ENCODE measurements at places on chromosomes 6 and 20. TPM values are rescaled to one million over a fixed set of nuclear protein-coding genes. Genes with fewer than 3 reads are reported as not detected.

GRCh38 chr6:150263765-150264404, 104.9 kb upstream of the IYD start:
- no peaks in the 10 kb centered on the region for H3K27me3 ChIP-seq
- peaks cover 6% of the 10 kb centered on the region for H3K4me1 ChIP-seq
- H3K36me3 ChIP-seq = no peaks in the 10 kb centered on the region
- DNase-seq = no peak

GRCh38 chr6:74259981-74260380, 564.0 kb downstream of the CD109 start:
- DNase-seq = peak; percentile 65
- no peaks in the 10 kb centered on the region for H3K36me3 ChIP-seq
- H3K27me3 ChIP-seq = no peaks in the 10 kb centered on the region
- H3K4me1 ChIP-seq = no peaks in the 10 kb centered on the region
- no peak overlapping the region for H3K27ac ChIP-seq

GRCh38 chr6:129141499-129141898, 258.6 kb downstream of the LAMA2 start:
- H3K4me1 ChIP-seq = no peaks in the 10 kb centered on the region
- no peak overlapping the region for H3K4me3 ChIP-seq
- no peaks in the 10 kb centered on the region for H3K27me3 ChIP-seq
- no peaks in the 10 kb centered on the region for H3K36me3 ChIP-seq

GRCh38 chr6:85396159-85396808, 53.6 kb upstream of the NT5E start:
- no peak overlapping the region for H3K4me3 ChIP-seq
- H3K27me3 ChIP-seq = no peaks in the 10 kb centered on the region
- DNase-seq = no peak

- no peaks in the 10 kb centered on the region for H3K27me3 ChIP-seq
- no peaks in the 10 kb centered on the region for H3K36me3 ChIP-seq
- H3K27ac ChIP-seq = peak overlapping the region; percentile 51
- no peak for DNase-seq
- H3K4me3 ChIP-seq = no peak overlapping the region
Observed at GRCh38 chr20:62622877-62623487, 19.3 kb upstream of the SLCO4A1 start.

- H3K4me1 ChIP-seq = peaks cover 2% of the 10 kb centered on the region
- H3K4me3 ChIP-seq = peak overlapping the region; percentile 80
- H3K36me3 ChIP-seq = no peaks in the 10 kb centered on the region
- H3K27me3 ChIP-seq = no peaks in the 10 kb centered on the region
- no peak overlapping the region for H3K27ac ChIP-seq
- DNase-seq = no peak
Observed at GRCh38 chr6:72619883-72620696, 1.8 kb upstream of the KCNQ5 start.

DNA sequence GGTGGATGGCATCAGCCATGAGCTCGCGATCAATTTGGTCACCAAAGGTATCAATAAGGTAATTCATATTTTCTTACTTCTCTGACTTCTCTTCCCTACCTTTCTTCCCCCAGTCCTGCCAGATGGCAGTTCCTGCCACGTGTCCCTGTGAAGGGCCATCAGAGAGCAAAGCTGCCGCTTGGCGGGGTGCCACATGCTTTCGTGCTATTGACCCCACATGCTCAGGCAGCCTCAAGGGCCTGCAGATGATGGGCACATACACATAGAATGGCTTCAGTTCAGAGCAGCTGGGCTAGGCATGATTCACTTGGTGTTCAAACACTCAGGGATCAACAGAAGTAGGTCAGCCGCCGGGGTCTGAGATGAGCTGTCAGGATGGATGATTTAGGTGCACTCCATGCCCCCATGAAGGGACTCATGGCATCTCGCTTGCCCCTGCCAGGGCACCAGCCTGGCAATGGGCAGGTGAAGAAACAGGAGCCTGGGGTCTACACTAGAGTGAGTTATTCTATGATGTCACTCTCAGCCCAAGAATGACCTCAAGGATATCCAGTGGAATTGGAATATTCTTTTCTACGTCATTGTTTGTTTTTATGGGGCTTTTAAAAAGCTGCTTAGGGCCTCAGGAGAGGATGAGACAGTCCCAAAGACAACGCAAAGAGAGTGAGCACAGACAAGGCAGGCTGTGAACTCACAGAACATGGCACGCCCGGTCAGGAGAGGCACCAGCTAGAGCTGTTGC, 25.5 kb downstream of the BANF2 start:
- H3K27ac ChIP-seq = no peak overlapping the region
- no peaks in the 10 kb centered on the region for H3K36me3 ChIP-seq
- no peak for DNase-seq
- no peak overlapping the region for H3K4me3 ChIP-seq
- no peaks in the 10 kb centered on the region for H3K4me1 ChIP-seq
- H3K27me3 ChIP-seq = no peaks in the 10 kb centered on the region

- H3K36me3 ChIP-seq = no peaks in the 10 kb centered on the region
- no peak for DNase-seq
- H3K27me3 ChIP-seq = peaks cover 54% of the 10 kb centered on the region
- no peak within 1 kb of the TSS for H3K4me3 ChIP-seq
- H3K4me1 ChIP-seq = no peaks in the 10 kb centered on the region
Observed at GRCh38 chr6:391559-392440, at the start of gene IRF4. IRF4 (plus strand) TSS chr6:391752; CDS start chr6:393153, 1,401 bp downstream.

GRCh38 chr6:168208854-168209253, 110.7 kb downstream of the DACT2 start:
- no peak for DNase-seq
- no peak overlapping the region for H3K27ac ChIP-seq
- no peaks in the 10 kb centered on the region for H3K36me3 ChIP-seq
- no peak overlapping the region for H3K4me3 ChIP-seq

DNA sequence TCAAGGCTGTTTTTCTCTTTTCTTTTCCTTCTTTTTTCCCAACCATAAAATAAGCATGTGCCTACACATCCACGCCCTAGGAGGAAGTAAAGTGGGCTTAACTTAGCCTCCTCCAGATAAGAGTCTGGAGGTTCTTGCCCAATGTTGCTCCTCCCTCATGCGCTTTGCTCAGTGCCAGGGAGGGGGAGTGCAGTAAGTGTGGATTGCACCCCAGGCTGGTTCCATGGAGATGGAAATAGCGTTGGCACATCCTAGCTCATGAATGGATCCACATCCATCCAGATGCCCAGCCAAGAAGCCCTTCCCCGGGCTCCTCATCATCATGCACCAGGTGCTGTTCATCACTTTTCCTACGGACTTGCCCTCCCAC, 58.2 kb downstream of the NEDD9 start:
- no peaks in the 10 kb centered on the region for H3K27me3 ChIP-seq
- H3K4me3 ChIP-seq = no peak overlapping the region
- H3K4me1 ChIP-seq = no peaks in the 10 kb centered on the region

DNA sequence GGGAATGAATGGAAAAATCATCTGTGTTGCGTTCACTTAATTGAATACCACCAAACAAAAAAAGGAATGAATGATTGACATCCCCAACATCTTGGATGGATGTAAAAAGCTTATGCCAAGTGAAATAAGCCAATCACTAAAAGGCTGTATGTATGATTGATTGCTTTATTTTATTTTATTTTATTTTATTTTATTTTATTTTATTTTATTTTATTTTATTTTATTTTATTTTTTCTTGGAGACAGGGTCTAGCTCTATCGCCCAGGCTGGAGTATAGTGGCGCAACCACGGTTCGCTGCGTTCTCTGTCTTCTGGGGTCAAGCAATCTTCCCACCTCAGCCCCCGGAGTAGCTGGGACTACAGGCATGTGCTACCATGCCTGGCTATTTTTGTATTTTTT, 263.3 kb downstream of the CDKAL1 start:
- no peaks in the 10 kb centered on the region for H3K4me1 ChIP-seq
- H3K27ac ChIP-seq = no peak overlapping the region
- no peaks in the 10 kb centered on the region for H3K27me3 ChIP-seq
- no peak for DNase-seq
- no peak overlapping the region for H3K4me3 ChIP-seq

DNA sequence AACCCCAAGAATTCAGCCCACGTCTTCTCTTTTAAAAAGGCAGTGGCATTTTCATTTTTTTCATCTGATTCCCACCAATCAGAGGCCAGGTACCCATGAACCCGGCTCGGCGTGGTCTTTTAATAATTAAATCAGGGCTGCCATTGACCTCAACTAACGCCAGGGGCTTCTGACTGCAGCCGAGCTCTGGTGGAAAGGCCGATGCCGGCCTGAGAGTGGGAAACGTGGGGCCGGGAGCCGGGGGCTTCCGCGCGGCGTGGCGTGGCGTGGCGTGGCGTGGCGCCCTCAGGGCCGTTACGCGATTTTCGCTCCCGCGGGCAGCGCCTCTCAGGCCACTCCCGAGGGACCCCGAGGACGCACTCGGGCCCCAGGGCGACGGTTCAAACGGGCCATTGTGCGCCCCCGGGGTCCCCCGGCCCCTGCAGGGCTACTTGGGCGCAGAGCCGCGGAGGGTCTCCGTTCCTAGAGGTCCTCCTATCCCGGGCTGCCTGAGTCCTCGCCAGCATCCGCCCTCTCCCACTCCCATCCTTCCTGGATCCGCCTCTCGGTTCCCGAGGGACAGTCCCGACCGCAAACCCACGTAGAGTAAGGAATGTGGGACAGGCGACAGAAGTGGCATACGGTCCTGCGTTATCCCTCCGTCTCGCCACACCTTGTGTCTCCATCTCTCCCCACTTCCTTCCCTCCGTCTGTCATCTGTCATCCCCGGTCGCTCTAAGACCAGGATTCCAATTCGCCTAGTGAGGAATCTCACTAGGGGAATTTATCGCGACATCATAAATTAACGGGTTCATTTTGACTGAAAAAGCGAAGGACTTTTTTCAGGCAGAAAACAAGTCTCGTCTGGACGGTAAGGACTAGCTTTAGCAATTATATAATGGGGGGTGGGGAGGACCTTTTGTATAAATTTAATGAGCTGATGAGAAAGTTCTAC, 876 bp upstream of the TBPL1 start:
- H3K36me3 ChIP-seq = no peaks in the 10 kb centered on the region
- peaks cover 9% of the 10 kb centered on the region for H3K4me1 ChIP-seq
- H3K27me3 ChIP-seq = no peaks in the 10 kb centered on the region
- peak; percentile 75 for DNase-seq

GRCh38 chr6:39879535-39879934, 54.7 kb downstream of the MOCS1 start:
- H3K27ac ChIP-seq = no peak overlapping the region
- DNase-seq = peak; percentile 49
- peaks cover 4% of the 10 kb centered on the region for H3K36me3 ChIP-seq
- no peak overlapping the region for H3K4me3 ChIP-seq

DNA sequence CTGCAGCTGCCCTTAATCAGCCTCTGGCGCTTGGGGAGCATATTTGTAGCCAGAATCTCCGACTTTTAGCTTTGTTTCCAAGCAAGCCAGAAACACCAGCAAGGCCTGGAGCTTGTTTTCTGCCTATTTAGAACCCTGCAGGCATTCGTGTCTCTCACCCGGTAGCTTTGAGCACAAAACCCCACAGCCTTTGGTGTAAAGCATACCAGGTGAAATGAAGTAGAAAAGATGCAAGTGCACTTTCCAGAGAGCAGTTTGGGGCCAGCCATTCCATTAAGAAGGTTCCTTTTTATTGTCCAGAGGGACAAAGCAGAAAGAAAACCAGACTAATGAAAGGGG, 736 bp downstream of the FAM217B start:
- no peak for DNase-seq
- H3K36me3 ChIP-seq = peaks cover 2% of the 10 kb centered on the region
- H3K27ac ChIP-seq = peak overlapping the region; percentile 92
- H3K27me3 ChIP-seq = no peaks in the 10 kb centered on the region
- peaks cover 7% of the 10 kb centered on the region for H3K4me1 ChIP-seq

- H3K4me1 ChIP-seq = peaks cover 19% of the 10 kb centered on the region
- peaks cover 2% of the 10 kb centered on the region for H3K36me3 ChIP-seq
- H3K27ac ChIP-seq = peak overlapping the region; percentile 66
- H3K4me3 ChIP-seq = no peak overlapping the region
- DNase-seq = no peak
Observed at GRCh38 chr20:38085026-38085425, 51.5 kb downstream of the RPRD1B start.

GRCh38 chr6:118899948-118900347, 6.0 kb downstream of the ASF1A start:
- no peaks in the 10 kb centered on the region for H3K36me3 ChIP-seq
- DNase-seq = no peak
- H3K4me3 ChIP-seq = no peak overlapping the region
- H3K27me3 ChIP-seq = no peaks in the 10 kb centered on the region

GRCh38 chr6:37239950-37240713, 17.4 kb upstream of the TBC1D22B start:
- H3K4me1 ChIP-seq = peaks cover 21% of the 10 kb centered on the region
- no peaks in the 10 kb centered on the region for H3K36me3 ChIP-seq
- no peaks in the 10 kb centered on the region for H3K27me3 ChIP-seq
- peak; percentile 99 for DNase-seq

- no peak for DNase-seq
- H3K36me3 ChIP-seq = no peaks in the 10 kb centered on the region
- H3K4me1 ChIP-seq = no peaks in the 10 kb centered on the region
- H3K4me3 ChIP-seq = no peak overlapping the region
Observed at GRCh38 chr6:24949020-24949569, 13.3 kb upstream of the RIPOR2 start.

GRCh38 chr20:53707371-53708055, 113.9 kb upstream of the ZNF217 start:
- H3K27ac ChIP-seq = peak overlapping the region; percentile 10
- H3K4me3 ChIP-seq = no peak overlapping the region
- no peaks in the 10 kb centered on the region for H3K27me3 ChIP-seq
- DNase-seq = peak; percentile 23
- peaks cover 16% of the 10 kb centered on the region for H3K4me1 ChIP-seq
- no peaks in the 10 kb centered on the region for H3K36me3 ChIP-seq

- H3K4me1 ChIP-seq = no peaks in the 10 kb centered on the region
- DNase-seq = peak; percentile 69
- H3K36me3 ChIP-seq = no peaks in the 10 kb centered on the region
- no peak overlapping the region for H3K27ac ChIP-seq
- no peaks in the 10 kb centered on the region for H3K27me3 ChIP-seq
Observed at GRCh38 chr6:46051962-46052361, 36.3 kb upstream of the CLIC5 start.

DNA sequence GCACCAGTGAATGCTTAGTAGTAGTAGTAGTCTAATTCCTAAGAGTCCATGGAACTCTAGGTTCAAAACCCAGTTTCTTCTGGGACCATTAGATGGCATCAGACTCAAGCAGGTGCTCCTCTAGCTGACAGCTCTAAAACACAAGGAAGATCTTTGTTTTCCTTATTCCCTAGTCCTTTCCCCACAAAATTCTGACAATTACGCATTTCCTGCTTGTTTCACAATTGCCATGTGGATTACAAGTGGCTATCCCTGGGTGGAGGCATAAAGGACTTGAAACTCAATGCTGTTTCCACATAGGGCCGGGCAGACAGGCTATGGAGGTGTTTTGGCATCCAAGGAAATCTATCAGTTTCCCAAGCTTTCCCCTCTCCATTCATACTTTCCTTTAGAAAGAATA, 9.2 kb upstream of the HLA-DOB start:
- no peaks in the 10 kb centered on the region for H3K27me3 ChIP-seq
- peak; percentile 19 for DNase-seq
- H3K27ac ChIP-seq = no peak overlapping the region

NT5DC1 gene
- total RNA-seq = 8.1 TPM

MDFI gene
- 3.3 TPM for total RNA-seq

DCBLD1 gene
- 44.4 TPM for total RNA-seq

KCNK16 gene
- not detected for total RNA-seq

CRISP3 gene
- total RNA-seq = not detected

GPLD1 gene
- total RNA-seq = under 0.01 TPM

GMPR gene
- 7.2 TPM for total RNA-seq

OLIG3 gene
- total RNA-seq = not detected

CFAP61 gene
- 0.26 TPM for total RNA-seq

RPP21 gene
- total RNA-seq = 30.2 TPM
